Calu3 (cell line): ENCODE measurements at places on chromosomes 6 and 20. TPM values are rescaled to one million over a fixed set of nuclear protein-coding genes. Genes with fewer than 3 reads are reported as not detected.

The L3MBTL3 gene
- 9.6 and 13.4 TPM in 2 replicates for total RNA-seq

The NKX2-2 gene
- total RNA-seq, result not detected in 2 replicates

The NMBR gene
- not detected in 2 replicates for total RNA-seq

The SMIM13 gene
- 9.8 and 10.5 TPM in 2 replicates for total RNA-seq

The ADGRF5 gene
- total RNA-seq, result 0.07 and 0.24 TPM in 2 replicates

The CTSA gene
- total RNA-seq, result 164 and 201 TPM in 2 replicates

The IL20RA gene
- total RNA-seq, result 2.4 and 3.1 TPM in 2 replicates

The JARID2 gene
- 8.1 and 9.4 TPM in 2 replicates for total RNA-seq

The SCGN gene
- total RNA-seq, result 3.5 and 3.7 TPM in 2 replicates

The LY6G6D gene
- not detected in 2 replicates for total RNA-seq

The CPNE5 gene
- 0.12 TPM in 1 of 2 replicates, not detected in the other for total RNA-seq

- peaks cover 23% of the 10 kb centered on the region for H3K27me3 ChIP-seq
- H3K4me3 ChIP-seq, result no peak overlapping the region
- H3K27ac ChIP-seq, result no peak overlapping the region
- no peaks in the 10 kb centered on the region for H3K36me3 ChIP-seq
These were observed 236.3 kb downstream of the OTOR start for GRCh38 chr20:16984481-16984880.

GRCh38 chr6:36927691-36928546 is 26.6 kb upstream of the PI16 start:
- no peak overlapping the region for H3K4me3 ChIP-seq
- H3K4me1 ChIP-seq, result peaks cover 19% of the 10 kb centered on the region
- no peaks in the 10 kb centered on the region for H3K27me3 ChIP-seq
- no peak for DNase-seq
- peaks cover 8% of the 10 kb centered on the region for H3K36me3 ChIP-seq

- no peak for DNase-seq
- H3K4me1 ChIP-seq, result no peaks in the 10 kb centered on the region
- H3K27me3 ChIP-seq, result peaks cover 73% of the 10 kb centered on the region
- H3K27ac ChIP-seq, result no peak overlapping the region
These were observed 244.5 kb downstream of the CDC5L start for GRCh38 chr6:44631968-44632367.

GRCh38 chr6:154223296-154223695 is 133.3 kb downstream of the IPCEF1 start:
- H3K4me1 ChIP-seq, result no peaks in the 10 kb centered on the region
- H3K4me3 ChIP-seq, result no peak overlapping the region
- DNase-seq, result no peak
- H3K36me3 ChIP-seq, result no peaks in the 10 kb centered on the region
- peaks cover 29% of the 10 kb centered on the region for H3K27me3 ChIP-seq
- no peak overlapping the region for H3K27ac ChIP-seq

DNA sequence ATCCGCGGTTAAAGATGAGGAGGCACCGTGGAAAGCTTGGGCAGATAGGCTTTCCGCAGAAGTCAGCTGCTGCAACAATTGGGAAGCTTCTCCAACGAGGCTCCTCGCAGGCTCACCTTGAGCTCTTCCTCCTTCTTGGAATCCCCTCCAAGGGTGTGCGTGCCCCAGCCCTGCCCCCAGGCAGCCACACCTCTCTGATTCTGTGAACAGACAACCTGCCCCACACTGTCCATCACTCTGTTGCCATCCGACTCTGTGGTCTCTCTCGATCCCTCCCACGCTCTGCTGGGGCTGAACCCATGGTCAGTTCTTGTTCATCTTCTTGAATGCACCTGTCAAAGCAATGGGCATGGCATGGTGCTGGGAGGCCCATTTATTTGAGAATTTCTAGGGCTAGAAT is 31.5 kb downstream of the PACSIN1 start:
- DNase-seq, result no peak
- no peaks in the 10 kb centered on the region for H3K36me3 ChIP-seq
- no peaks in the 10 kb centered on the region for H3K4me1 ChIP-seq
- no peak overlapping the region for H3K27ac ChIP-seq
- peaks cover 67% of the 10 kb centered on the region for H3K27me3 ChIP-seq

DNA sequence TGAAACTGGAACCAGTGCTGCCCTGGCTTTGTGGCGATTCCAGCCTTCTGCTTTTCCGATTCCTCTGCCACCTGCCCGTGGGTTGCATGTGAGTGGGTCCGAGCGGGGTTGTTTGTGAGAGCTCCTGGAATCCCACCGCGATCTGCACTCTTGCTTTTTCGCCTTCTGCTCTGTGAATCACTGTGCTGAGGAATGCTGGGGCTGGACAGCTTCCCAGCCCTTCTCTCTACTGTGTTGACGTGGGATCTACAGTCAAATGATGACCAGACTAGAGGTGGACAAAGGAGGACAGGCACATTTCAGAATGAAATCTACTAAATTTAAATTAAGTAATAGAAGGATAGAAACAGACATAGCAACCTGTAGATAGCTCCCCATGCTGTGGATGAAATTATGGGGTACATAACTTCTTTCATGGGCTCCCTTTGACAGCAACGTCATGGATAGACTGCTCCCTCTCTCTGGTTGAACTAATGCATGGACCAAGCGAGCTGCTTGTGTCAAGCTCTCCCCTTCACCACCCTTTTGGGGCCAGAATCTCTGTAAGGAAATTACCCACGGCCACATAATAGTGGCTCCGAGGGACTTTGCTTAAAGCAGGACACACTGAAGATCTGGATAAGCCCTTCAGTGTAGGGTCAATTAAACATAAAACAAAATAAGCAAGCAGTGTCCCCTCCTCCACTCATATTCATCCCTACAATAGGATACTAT is 2.0 kb downstream of the FNDC1 start:
- no peak overlapping the region for H3K27ac ChIP-seq
- H3K27me3 ChIP-seq, result peaks cover 100% of the 10 kb centered on the region
- no peak overlapping the region for H3K4me3 ChIP-seq
- H3K4me1 ChIP-seq, result no peaks in the 10 kb centered on the region

DNA sequence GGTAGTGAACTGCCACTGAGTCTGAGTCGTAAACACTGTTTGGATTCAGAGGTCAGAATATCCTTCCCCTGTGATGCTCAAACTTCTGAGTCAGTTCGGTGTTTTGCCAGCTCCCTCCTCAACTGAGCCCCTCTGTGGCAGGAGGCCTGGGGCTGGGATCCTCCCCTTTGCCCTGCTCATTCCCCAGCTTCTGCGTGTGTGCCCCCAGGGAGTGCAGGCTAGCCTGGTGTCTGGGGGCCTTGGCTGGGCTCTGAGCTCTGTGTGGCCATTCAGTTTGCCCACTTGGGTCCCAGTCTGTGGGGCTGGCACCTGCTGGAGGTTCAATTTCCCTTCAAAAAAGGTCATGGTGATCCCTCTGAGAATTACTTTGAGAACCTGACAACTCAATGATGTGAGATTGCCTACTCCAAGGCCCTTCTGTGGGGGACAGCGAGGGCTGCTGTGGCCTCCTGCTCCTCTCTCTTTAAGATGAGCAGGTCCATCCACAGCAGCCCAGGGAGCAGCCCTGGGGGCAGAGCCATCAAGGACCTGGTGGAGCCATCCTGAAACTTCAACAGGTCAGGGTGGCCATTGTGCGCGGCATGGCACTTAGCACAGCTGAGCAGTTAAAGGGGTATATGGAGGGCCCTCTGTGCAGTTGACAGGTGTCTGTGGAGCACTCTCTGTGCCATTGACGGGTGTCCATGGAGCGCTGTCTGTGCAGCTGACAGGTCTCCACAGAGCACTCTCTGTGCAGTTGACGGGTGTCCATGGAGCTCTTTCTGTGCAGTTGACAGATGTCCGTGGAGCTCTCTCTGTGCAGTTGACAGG is 147.2 kb downstream of the SYCP2 start:
- H3K36me3 ChIP-seq, result no peaks in the 10 kb centered on the region
- H3K27me3 ChIP-seq, result peaks cover 13% of the 10 kb centered on the region
- H3K27ac ChIP-seq, result no peak overlapping the region
- no peaks in the 10 kb centered on the region for H3K4me1 ChIP-seq
- H3K4me3 ChIP-seq, result no peak overlapping the region
- no peak for DNase-seq

DNA sequence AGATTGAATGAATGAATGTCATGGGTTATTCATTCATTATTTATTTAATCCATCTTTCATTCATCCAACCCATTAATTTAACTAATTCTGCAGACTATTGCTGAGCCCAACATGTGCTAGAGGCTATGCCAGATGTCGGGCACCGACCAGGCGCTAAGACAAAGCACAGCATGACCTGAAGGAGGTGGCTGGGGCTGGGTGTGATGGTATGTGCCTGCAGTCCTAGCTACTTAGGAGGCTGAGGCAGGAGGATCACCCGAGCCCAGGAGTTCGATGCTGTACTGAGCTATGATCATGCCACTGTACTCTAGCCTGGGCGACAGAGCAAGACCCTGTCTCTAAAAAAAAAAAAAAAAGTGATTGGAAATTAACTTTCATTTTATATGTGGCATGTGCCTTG is 5.7 kb upstream of the SLC22A7 start:
- DNase-seq, result no peak
- no peaks in the 10 kb centered on the region for H3K36me3 ChIP-seq
- H3K4me1 ChIP-seq, result no peaks in the 10 kb centered on the region
- no peak overlapping the region for H3K27ac ChIP-seq

GRCh38 chr6:124854338-124854922 is 107.8 kb upstream of the RNF217 start:
- DNase-seq, result no peak
- no peaks in the 10 kb centered on the region for H3K36me3 ChIP-seq
- H3K4me3 ChIP-seq, result no peak overlapping the region
- H3K4me1 ChIP-seq, result no peaks in the 10 kb centered on the region

DNA sequence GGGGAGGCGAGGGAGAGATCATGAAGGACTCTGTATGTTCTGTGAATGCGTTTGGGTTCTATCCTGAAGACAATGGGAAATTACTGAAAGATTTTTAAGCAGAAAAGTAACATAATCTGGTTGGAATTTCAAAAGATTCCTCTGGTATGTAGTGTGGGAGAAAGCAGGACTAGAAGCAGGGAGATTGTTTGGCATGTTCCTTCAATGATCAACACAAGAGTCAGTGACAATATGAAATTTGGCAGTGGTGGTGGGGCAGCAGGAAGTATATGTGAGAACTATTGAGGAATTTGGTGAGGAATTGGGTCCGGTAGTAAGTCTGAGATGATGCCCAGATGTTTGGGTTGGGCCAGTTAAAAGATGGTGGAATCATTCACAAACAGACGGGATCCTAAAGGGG is 348.7 kb downstream of the CD83 start:
- H3K4me1 ChIP-seq, result no peaks in the 10 kb centered on the region
- peaks cover 29% of the 10 kb centered on the region for H3K27me3 ChIP-seq
- no peaks in the 10 kb centered on the region for H3K36me3 ChIP-seq
- no peak overlapping the region for H3K27ac ChIP-seq

DNA sequence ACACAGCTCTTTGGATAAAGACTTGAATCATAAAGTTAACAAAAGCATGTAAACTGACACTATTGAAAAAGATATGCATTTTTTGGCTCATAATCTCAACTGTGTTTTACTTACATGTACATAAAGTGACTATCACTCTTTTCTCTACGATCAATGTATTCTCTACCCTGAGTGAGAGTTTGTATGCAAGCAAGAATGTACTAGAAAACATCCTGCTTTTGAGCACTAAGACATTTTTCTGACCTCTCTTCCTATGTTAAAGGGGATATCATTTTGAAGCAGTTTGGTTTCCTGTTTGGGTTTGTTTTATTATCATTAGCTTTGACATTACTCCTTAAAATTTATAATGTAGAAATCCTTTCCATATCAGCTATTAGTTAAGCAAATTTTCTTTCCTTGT is 910.8 kb downstream of the C6orf118 start:
- no peak overlapping the region for H3K27ac ChIP-seq
- no peak for DNase-seq
- H3K36me3 ChIP-seq, result no peaks in the 10 kb centered on the region
- no peak overlapping the region for H3K4me3 ChIP-seq
- no peaks in the 10 kb centered on the region for H3K27me3 ChIP-seq

DNA sequence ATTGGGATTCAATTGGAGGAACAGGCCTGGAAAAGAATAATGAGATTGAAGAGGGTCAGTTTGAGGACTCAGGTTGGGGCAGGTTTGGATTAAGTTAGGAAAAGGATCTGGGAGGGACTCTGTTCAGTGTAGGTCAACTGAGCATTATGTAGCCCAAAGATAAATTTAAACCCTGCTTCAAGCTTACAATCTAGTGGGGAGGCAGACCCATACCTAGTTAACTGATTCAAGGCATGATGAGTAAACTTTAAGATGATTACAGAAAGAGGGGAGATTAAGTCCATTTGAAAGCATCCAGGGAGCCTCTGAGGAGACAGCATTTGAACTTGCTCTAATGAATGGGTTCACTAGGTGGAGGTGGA is 11.4 kb upstream of the LTA start:
- no peak overlapping the region for H3K27ac ChIP-seq
- DNase-seq, result no peak
- peaks cover 21% of the 10 kb centered on the region for H3K4me1 ChIP-seq
- no peak overlapping the region for H3K4me3 ChIP-seq
- H3K36me3 ChIP-seq, result peaks cover 20% of the 10 kb centered on the region

DNA sequence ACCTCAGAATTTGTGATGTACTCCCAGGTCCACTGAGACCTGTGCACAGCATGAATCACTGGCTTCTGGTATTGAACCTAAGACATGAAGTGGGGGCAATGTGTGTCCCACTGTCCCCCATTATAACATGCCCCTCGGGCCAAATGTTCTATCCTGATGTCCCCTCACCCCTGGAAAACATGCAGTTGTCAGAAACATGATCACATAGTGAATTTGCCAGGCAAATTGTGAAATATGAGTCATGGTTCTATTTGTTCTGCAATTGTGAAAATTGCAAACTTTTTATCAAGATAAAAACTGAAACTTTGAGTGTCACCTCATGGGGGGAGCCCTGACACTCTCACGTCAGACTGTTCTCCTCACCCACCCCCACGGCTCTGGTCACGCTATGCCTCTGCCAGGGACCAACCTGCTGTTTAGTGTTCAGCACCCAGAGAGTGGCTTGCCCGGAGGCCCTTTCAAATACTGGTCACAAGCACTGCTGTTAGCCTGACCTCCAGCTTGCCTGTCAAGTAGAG is 305.3 kb downstream of the CLIC5 start:
- DNase-seq, result peak; percentile 17
- H3K36me3 ChIP-seq, result no peaks in the 10 kb centered on the region
- peaks cover 23% of the 10 kb centered on the region for H3K4me1 ChIP-seq
- H3K27ac ChIP-seq, result no peak overlapping the region
- H3K4me3 ChIP-seq, result no peak overlapping the region

- no peaks in the 10 kb centered on the region for H3K36me3 ChIP-seq
- no peaks in the 10 kb centered on the region for H3K27me3 ChIP-seq
- H3K4me3 ChIP-seq, result no peak overlapping the region
- H3K27ac ChIP-seq, result no peak overlapping the region
- DNase-seq, result no peak
- H3K4me1 ChIP-seq, result peaks cover 2% of the 10 kb centered on the region
These were observed 24.5 kb downstream of the PLCB4 start for GRCh38 chr20:9093218-9093957.

GRCh38 chr6:39269961-39270360 is 40.7 kb upstream of the KCNK5 start:
- H3K27ac ChIP-seq, result no peak overlapping the region
- no peaks in the 10 kb centered on the region for H3K36me3 ChIP-seq
- H3K4me3 ChIP-seq, result no peak overlapping the region
- H3K4me1 ChIP-seq, result peaks cover 9% of the 10 kb centered on the region
- H3K27me3 ChIP-seq, result no peaks in the 10 kb centered on the region
- no peak for DNase-seq

GRCh38 chr6:42783876-42784642 is 2.2 kb downstream of the BICRAL start:
- H3K36me3 ChIP-seq, result peaks cover 60% of the 10 kb centered on the region
- peaks cover 34% of the 10 kb centered on the region for H3K4me1 ChIP-seq
- DNase-seq, result no peak
- H3K27me3 ChIP-seq, result no peaks in the 10 kb centered on the region

GRCh38 chr6:159533016-159533415 is 160.0 kb downstream of the SOD2 start:
- DNase-seq, result no peak
- H3K27ac ChIP-seq, result no peak overlapping the region
- H3K4me1 ChIP-seq, result no peaks in the 10 kb centered on the region

- H3K4me3 ChIP-seq, result no peak overlapping the region
- no peak for DNase-seq
- H3K27me3 ChIP-seq, result no peaks in the 10 kb centered on the region
- H3K27ac ChIP-seq, result no peak overlapping the region
- H3K4me1 ChIP-seq, result no peaks in the 10 kb centered on the region
These were observed 200.9 kb downstream of the BACH2 start for GRCh38 chr6:90095788-90096187.
